ENCODE measurements at places on chromosomes 4 and X.
A peak's percentile ranks its signal among the peaks of the same experiment; 100 is the strongest.

GRCh38 chr4:156201050-156201449 lies 247.4 kb upstream of the CTSO start:
- no peak for DNase-seq

DNA sequence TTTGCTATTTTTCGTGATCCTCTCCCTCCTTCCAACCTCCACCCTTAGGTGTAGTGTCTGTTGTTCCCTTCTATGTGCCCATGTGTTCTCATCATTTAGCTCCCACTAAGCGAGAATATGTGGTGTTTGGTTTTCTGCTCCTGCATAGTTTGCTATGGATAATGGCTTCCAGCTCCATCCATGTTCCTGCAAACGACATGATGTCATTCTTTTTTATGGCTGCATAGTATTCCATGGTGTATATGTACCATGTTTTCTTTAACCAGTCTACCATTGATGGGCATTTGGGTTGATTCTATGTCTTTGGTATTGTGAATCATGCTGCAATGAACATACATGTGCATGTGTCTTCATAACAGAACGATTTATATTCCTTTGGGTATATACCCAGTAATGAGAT lies 102.7 kb downstream of the SEL1L3 start:
- no peak for DNase-seq

GRCh38 chr4:144733566-144733965 lies 87.6 kb downstream of the HHIP start:
- no peak for DNase-seq

- DNase-seq, result no peak
Observed at GRCh38 chr4:55491486-55491885, 55.2 kb downstream of the CLOCK start.

DNA sequence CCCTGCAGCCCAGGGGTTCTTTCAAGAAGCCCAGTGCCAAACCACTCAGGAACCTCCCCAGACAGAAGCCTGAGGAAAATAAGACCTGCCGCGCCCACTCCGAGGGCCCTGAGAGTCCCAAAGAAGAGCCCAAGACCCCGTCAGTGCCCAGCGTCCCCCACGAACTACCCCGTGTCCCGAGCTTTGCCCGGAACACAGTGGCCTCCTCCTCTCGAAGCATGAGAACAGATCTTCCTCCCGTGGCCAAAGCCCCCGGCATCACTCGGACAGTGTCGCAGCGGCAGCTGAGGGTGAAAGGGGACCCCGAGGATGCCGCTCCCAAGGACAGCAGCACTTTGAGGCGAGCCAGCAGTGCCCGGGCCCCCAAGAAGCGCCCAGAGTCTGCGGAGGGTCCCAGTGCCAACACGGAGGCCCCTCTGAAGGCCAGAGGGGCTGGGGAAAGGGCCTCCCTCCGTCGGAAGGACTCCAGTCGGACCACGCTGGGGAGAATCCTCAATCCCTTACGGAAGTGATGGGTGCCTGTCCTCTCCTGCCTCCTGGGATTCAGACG lies 40.2 kb downstream of the FHDC1 start:
- DNase-seq, result no peak

- no peak for DNase-seq
Observed at GRCh38 chr4:7691982-7692381, 247.7 kb downstream of the AFAP1 start.

DNA sequence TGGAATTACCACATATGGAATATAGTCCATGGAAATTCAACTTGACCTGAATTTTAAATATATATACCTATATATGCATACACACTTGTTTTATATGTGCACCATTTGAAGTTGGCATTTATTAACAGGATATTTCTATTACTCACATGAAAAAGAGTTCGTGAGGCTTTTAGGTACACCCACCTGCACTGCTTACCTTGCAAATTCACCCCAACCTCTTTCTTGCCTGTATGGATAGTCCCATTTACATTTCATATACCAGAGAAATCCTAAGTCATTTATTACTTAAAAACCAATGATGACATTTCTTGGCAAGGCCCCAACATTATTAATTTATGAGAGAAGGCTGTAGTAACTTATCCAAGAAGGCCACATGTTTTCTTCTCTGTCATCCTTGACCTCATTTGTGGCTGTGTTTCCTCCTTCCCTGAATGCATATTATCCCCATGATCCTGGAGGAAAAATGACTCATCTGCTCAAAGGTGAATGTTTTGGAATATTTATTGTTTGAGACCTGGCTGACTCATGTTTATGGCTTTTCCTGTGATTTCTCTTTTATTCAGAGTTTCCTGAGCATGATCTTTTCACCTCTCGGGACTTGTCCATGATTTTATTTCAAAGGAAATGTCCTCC lies 62.2 kb upstream of the FAM241A start:
- no peak for DNase-seq

DNA sequence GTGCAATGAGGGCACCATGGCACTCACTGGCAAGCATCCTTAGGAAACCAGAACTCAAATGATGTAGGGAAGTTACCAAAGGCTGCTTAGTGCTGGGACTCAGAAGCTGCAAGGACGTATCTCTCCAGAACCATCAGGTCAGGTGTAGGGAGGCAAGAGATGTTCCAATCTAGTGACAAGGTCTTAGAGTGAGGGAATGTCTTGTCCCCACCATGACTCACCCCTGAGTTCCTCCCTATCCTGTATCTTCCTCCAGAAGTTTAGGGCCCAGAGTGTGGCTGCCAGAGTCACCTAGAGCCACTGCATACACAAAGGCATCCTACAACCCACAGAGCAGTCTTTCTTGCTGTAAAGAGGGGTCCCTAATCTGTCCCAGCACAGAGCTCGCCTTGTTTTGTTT lies 14.1 kb upstream of the IRAK1 start:
- no peak for DNase-seq

DNA sequence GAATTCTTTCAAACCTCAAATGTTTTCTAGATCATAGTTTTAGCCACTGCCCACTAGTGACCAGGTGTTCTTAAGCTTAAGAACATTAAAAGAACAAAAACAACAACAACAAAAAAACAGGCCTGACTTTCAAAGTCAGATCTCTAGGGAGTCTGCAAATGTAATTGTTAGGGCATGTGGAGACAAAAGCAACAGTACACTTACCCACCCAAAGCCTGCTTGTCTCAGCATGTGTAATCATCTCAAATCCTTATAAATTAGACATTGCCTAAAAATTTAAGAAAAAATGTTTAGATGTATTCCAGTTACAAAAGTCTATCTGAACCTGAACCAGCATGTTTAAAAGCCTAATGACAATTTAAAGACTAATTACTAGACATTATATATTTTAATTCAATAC lies 79.9 kb downstream of the SLC7A11 start:
- no peak for DNase-seq

- DNase-seq, result peak; percentile 46
Observed at GRCh38 chr4:26204249-26204825, 116.5 kb upstream of the RBPJ start.

- DNase-seq, result peak; percentile 10
Observed at GRCh38 chr4:73573794-73574528, 46.3 kb downstream of the RASSF6 start.

DNA sequence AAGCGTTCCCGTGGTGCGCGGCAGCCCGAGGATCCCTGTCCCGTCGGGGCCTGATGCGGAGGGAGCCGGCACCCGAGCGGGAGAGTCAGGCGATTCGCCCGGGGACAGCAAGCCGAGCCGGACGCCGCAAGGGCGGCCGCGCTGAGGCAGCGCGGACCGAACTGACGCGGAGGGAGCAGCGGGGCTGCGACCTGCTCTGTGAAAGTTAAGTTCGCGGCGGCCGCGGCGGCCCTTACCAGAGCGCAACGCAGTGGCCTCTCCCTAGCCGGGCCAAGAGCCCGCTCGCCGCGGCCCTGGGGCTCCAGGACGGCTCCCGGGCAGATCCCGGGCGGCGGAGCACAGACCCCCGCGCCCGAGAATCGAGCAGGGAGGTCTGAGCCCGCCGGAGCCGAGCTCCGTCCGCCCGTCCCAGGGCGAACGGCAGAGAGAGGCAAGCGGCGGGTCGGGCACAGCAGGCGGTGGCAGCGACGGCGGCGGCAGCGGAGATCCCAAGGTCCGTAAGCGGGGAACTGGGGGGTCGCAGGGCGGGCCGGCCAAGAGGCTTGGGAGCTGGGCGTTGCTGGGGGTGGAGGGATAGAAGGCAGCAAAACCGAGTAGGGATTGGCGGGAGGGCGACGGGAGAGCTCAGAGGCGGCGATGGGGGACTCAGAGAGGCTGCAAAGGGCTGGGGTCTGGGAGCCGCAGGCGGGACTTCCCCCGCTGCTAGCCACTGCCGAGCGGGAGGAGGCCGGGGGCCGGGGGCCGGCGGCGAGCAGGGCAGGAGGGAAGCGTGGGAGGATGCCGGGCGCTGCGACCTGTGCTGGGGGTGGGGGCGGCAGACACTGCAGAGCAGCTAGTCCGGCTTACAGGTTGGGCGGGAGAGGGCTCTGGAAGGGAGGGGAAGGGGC lies 1.0 kb downstream of the GPR50 start:
- DNase-seq, result no peak

DNA sequence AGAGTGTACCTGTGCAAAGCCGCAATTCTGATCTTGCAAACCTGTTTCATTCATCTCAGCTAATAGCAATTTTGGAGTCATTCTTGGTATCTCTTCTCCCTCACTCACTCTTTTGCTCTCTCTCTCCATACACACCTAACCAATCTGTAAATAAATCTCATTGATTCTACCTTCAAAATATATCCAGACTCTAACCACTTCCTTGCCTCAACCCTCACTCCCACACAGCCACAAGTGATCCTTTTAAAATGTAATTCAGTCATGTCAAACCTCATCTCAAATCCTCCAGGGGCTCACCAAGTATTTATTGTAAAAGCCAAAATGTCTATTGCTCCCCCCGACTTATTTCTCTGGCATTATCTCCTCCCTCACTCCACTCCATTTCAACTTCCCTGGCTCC lies 51.7 kb upstream of the SLC10A4 start:
- no peak for DNase-seq

- DNase-seq, result no peak
Observed at GRCh38 chrX:131262738-131263679, 26.1 kb downstream of the IGSF1 start.

DNA sequence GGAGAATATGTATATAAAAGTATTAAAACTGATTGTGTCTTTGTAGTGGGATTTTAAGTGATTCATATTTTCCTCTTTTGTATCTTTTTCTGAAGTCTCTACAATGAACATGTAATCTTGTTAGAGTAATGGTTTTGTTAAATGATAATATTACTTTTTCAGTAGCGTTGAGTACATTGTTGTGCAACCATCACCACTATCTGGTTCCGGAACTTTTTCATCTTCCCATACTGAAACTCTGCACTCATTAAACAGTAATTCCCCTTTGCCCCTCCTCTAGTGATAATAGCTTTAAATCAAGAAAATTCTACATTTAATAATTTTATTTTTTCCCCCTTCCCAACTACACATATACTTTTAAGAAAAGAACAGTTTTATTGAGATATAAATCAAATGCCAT lies 23.3 kb downstream of the SHROOM3 start:
- DNase-seq, result no peak

- DNase-seq, result no peak
Observed at GRCh38 chr4:171118091-171118490, 695.1 kb upstream of the GALNTL6 start.

DNA sequence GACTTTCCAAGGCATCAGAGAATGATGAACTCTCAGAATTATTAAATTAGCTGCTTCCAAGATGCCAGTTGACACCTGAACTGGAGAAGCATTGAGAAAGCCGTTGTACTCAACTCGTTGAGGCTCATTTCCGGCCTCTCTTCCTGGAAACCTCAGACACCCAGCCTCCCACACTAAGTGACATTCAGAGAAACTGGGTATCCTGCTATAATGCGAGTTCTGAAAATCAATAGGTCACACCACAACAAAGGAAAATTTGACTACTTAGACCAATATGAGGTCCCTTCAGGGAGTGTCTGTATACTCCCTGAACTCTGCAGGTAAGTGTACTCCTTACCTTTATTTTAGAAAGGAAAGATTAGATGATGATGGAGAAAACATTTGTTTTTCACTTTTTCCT lies 51.2 kb downstream of the ENPEP start:
- DNase-seq, result peak; percentile 18

GRCh38 chr4:127788517-127788916 lies 6.4 kb downstream of the HSPA4L start:
- DNase-seq, result no peak

DNA sequence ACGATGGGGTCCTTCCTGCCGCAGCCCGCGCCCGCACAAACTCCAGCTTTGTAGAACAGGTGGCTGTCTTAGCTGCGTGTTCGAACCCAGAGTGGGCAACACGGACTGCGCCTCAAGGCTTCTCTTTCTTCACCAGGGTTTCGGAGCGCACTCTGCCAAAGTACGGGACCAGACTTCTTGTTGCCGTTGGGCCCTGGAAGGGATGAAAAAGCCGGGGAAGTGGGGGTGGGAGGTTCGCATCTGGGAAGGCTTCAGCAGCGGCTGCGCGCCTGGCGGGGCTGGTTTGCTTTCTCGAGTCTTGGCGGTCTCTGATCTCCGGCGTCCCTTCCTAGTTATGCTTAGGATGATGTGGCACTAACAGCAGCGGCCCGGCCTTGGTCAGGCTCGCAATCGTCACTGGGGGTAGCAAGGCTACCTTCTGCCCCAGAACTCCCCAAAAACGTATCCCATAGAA lies 673 bp downstream of the PARM1 start:
- DNase-seq, result no peak

- DNase-seq, result no peak
Observed at GRCh38 chr4:14841801-14842768, 160.2 kb upstream of the CPEB2 start.

DNA sequence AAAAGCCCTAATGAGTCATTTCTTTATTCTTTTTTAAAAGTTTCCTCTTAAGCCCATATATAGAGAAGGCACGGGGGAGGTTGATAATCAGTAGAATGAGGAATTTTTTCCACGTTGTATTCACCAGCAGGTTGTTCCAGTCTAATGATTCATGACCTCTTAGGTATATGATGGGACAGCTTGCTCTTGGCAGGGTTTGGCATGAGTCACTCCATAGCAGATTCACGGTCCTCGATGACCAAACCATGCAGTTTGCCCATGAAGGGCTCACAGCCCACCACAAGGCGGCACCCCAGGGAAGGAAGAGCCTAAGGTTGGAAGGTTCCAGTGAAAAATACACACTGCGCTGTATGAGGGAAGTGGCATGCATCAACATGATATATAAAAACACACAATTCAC lies 623.8 kb upstream of the DIPK2B start:
- peak; percentile 34 for DNase-seq

GRCh38 chr4:80927420-80927819 lies 103.1 kb upstream of the BMP3 start:
- no peak for DNase-seq

GRCh38 chr4:169315530-169316343 lies 45.0 kb upstream of the SH3RF1 start:
- DNase-seq, result no peak

DNA sequence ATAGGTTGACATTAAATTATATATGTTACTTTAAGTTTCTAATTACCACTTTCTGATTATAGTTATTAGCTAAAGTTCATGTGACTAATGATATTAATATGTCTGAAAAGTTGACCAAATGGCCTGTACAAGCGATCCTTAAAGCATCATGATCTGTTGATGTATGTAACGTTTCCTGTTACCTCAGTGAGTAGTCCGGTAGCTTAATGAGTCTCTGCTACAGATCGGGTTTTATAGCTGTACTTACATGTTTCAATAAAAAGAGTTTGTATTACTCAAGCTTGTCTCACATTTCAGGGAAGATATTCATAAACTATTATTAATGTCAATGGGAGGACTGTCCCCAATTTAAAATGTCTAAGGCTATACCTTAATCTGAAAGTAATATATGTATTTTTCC lies 246.3 kb downstream of the PPP3CA start:
- DNase-seq, result no peak

- DNase-seq, result no peak
Observed at GRCh38 chrX:27953171-27953570, 28.1 kb downstream of the DCAF8L1 start.
